ENCODE measurements at places on chromosomes 1 and 21.

DNA sequence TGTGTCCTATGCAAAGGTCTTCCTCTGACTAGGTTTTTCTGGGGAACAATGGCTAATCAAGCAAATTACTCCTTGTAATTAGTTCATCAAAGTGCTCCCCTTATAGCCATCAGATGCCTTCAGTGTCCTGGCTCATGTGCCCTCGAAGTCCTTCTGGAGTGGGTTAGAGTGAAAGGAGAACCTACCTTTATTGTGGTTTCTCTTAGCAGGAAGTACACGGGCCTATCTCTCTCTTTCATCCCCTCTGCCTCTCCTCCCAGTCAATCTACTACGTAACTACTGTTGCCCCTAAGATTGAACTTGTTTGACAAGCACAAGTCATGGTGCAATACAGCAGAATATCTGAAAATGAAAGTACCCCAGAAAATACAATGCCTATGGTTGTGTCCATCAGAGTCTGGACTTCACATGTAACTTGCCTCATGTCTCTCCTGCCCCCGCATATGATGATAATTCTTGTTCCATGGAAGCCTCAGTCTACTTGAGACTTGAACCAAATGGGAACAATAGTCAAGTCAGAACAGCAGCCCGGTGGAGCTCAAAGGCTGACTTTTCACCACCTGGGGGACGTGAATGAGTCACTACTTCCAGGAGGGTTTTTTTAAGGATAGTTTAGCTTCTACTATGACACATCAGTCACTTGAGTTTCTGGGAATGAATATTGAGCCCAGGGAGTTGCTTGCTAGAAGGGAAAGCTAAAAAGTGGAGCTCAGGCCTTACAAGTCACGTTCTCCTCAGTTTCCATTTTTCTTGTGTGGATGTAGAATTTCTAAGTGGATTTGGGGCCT, 243.6 kb downstream of the TNR start:
- DNase-seq: no peak

- no peak for DNase-seq
Observed at GRCh38 chr1:203468326-203468725, 7.3 kb upstream of the PRELP start.

DNA sequence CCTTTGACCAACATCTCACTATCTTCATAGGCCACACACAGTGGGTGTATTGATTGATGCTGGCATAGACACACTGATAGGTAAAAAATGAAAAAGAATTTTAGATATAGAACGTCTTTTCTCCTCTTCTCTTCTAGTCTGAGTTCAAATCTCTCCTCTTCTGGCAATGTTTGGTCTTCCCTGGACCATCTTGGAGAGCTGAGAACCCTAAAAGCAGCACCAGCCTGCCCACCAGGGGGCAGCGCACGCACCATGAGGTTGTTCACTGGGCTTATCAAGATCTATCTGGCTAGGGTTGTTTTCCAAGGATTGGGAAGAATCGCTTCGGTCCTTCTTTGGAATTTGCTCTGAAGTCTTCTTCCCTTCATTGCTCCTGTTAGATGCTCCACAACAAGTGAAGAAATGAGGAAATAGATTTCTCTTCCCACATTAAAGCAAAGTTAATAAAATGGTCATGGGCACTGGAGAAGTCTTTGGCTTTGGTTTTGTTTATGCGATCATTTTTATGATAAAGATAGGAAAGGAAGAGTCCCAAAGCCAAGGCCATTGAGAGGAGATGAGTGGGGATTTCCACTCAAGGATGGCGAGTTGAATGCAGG, 104.0 kb upstream of the OLIG2 start:
- DNase-seq: no peak

- no peak for DNase-seq
Observed at GRCh38 chr1:82449506-82450057, 648.8 kb downstream of the ADGRL2 start.

DNA sequence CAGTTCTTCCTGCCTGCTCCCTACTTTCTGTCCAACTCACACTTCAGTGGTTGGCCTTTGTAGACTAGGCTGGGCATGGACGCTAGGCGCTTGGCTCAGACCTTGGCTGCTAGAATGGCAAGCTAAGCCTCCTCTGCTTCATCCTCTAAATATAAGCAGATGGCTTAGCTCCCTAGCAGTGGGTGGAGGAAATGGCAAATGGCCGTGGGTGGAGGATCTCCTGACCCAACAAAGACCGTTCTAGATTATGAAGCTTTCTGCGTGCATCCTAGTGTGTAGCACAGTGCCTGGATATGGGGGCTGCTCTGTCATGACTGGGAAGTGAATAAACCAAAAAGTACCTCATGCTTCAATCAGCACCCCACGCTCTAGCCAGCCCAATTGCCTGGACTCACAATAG, 10.4 kb upstream of the ETV3L start:
- no peak for DNase-seq

- no peak for DNase-seq
Observed at GRCh38 chr1:199098468-199098867, 459.6 kb downstream of the PTPRC start.

GRCh38 chr1:43912607-43913006, 21.0 kb upstream of the ARTN start:
- no peak for DNase-seq

DNA sequence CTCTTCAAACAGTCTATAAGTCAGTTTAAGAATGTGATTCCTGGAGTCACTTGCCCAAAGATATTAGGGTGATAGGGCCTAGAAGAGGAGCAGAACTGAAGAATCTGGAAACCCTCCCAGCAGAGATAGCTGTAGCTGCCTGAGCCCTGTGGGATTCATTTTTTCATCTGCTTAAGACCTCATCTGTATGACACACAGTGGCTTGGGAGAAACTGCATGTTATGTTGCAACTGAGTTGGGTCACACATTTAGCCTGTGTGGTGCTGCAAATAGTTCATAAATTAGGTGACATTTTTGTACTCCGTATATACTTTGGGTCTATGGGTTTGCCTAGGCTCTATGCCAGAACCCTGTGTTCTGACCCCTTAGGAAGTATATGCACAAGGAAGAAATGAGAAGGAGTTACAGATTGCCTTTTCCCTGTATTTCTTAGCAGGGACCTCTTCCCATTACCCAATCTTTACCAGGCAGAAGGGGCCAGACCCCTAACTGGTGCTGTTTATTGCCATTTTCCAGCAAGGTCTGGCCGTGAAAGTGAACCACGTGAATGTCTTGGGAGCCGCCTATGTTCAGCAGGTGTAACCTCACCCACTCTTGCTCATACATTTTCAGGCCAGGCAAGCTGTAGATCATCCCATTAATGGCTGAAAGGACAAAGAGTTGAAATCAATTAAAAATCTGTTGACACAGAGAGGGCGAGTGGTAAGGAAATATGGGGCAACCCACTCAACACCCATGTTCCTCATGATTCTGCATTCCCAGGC, 41.9 kb upstream of the SLC19A2 start:
- no peak for DNase-seq

GRCh38 chr1:208728815-208729214, 484.6 kb upstream of the PLXNA2 start:
- no peak for DNase-seq

Measured in stimulated activated CD8-positive, alpha-beta memory T cell treated with anti-CD3 and anti-CD28 coated beads, Interleukin-7, amount 100 ng/mL, for 1 hour (primary cell).